ENCODE measurements at places on chromosomes 12 and 14.

DNA sequence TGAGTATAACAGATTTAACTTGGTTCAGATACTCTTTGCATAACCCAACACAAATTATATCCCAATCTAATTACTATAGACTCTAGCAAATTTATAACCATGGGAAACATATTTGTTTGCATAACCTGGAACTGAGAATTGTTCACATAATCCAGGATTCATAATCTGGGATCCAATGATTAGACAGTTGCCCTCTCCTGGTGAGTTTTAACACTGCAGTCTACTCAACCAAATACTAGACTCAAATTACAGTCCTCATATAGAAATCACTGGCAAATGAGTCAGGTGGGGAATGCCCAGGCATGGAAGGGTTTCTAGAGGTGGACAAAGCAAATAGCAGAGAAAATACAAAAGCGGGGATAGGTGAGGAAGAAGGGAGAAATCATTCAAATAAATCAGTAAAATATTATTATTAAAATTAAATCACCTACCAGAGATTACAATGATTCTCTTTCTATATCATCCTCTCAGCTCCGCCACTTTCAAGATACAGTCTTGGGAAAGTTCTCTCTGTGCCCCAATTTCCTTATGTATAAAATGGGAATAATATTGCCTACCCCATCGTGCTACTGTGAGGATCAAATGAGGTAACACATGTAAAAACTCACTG is 9.4 kb downstream of the GCH1 start:
- H3K27me3 ChIP-seq, result no peaks in the 10 kb centered on the region
- DNase-seq, result no peak
- H3K27ac ChIP-seq, result no peak overlapping the region

- H3K4me3 ChIP-seq, result no peak overlapping the region
- H3K27ac ChIP-seq, result no peak overlapping the region
- no peaks in the 10 kb centered on the region for H3K27me3 ChIP-seq
- no peaks in the 10 kb centered on the region for H3K4me1 ChIP-seq
These were observed 19.4 kb downstream of the LPCAT3 start for GRCh38 chr12:6998715-6999451.

DNA sequence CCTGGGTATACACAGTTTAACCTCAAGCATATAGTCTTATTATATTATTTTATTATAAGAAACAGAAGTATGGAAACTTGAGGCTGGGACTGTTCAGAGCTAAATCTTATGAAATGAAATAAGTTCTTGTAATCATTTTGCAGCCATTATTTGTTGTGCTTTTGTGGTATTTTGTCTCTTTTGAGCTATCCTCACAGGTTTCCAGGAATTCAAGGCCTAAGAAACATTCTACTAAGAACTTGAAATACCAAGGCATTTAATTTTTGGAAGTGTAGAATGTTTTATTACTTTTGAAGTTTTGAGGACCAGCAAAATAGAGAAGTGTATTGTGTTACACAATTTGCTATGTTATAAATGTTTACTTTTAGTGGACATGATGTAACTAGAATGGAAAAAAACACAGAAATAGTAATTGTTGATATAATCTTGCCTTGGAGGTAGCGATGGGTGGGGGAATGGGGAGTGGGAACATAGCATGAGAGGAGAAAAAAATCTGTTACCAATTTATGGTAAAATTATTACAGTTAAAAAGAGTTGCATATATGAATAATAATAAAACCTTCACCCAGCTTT is 81.7 kb downstream of the CRADD start:
- DNase-seq, result no peak
- no peaks in the 10 kb centered on the region for H3K27me3 ChIP-seq
- H3K27ac ChIP-seq, result no peak overlapping the region
- no peak overlapping the region for H3K4me3 ChIP-seq

DNA sequence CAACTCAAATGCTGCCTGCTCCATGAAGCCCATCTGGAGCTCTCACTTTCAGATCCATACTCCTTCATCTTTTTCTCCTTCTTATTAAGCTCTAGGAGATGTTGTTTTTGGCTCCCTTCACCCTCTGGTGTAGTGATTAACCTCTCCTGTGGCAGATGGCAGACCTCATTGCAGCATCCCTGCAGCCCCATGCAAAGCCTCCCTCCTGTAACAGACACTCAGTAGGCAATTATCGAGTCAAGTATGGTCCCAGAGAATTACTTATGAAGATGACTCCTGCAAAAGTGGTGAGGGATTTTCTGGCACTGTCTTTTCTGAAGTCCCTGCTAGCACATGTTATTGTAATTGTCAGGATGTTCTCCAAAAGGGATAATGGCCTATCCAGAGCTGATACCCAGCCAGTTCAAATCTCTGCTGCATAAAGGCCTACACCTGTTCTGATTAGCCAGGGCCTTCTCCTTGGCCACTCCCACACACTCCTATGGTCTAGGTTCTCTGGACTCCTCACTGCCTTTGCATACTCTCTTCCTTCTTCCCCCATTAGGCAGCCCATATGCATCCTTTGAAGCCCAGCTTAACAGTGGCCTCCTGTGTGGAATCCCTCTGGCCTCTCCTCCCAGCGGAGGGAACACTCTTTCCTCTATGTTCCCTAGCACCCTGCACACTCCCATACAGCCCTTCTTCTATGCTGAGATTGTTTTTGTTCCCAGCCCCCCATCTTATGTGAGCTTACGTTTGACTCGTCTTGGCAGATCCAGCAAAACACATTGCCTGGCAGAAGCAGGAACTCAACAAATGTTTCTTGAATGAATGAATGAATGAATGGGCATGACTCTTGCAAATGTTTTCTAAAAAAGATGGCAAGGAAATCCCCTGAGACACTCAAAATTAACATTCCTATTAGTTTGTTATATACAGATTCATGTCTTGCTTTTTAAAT is 43.9 kb upstream of the MDM1 start:
- H3K4me3 ChIP-seq, result no peak overlapping the region
- H3K36me3 ChIP-seq, result no peaks in the 10 kb centered on the region
- DNase-seq, result no peak
- no peaks in the 10 kb centered on the region for H3K27me3 ChIP-seq
- H3K4me1 ChIP-seq, result peaks cover 4% of the 10 kb centered on the region
- H3K27ac ChIP-seq, result no peak overlapping the region

DNA sequence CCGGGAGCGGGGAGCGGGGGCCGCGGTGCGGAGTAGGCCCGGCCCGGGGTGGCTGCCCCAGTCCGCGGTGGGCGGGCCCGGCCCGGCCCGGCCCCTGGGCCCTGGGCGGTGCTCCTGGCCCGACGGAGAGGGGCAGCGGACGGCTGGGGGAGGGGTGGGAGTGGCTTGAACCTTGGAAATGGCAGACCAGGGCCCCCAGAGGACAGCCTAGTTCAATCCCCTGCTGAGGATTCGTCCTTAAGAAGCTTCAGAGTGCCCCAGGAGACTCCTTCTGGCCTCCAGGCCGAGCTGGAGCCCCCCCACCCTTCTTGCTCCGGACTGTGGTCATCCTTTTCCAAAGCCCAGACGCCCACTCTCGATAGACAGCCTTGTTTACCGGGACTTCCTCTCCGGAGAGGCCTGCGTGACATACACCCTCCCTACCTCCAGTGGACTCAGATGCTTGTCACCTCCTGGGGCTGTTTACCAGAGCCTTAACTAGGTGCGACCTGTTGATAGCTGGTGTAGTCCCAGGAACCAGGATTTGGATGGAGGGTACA is 458 bp downstream of the KHNYN start:
- H3K27me3 ChIP-seq, result no peaks in the 10 kb centered on the region
- H3K4me1 ChIP-seq, result peaks cover 21% of the 10 kb centered on the region
- peak overlapping the region; percentile 92 for H3K27ac ChIP-seq
- DNase-seq, result peak; percentile 81

GRCh38 chr12:66232263-66232662 is 43.2 kb downstream of the IRAK3 start:
- H3K4me3 ChIP-seq, result no peak overlapping the region
- no peaks in the 10 kb centered on the region for H3K36me3 ChIP-seq
- H3K4me1 ChIP-seq, result no peaks in the 10 kb centered on the region

GRCh38 chr12:95701275-95701674 is 89.3 kb downstream of the NTN4 start:
- H3K27ac ChIP-seq, result no peak overlapping the region
- DNase-seq, result no peak
- no peaks in the 10 kb centered on the region for H3K36me3 ChIP-seq

- H3K36me3 ChIP-seq, result no peaks in the 10 kb centered on the region
- H3K4me1 ChIP-seq, result no peaks in the 10 kb centered on the region
- H3K27me3 ChIP-seq, result no peaks in the 10 kb centered on the region
These were observed 156.4 kb upstream of the SYT10 start for GRCh38 chr12:33596061-33596460.

DNA sequence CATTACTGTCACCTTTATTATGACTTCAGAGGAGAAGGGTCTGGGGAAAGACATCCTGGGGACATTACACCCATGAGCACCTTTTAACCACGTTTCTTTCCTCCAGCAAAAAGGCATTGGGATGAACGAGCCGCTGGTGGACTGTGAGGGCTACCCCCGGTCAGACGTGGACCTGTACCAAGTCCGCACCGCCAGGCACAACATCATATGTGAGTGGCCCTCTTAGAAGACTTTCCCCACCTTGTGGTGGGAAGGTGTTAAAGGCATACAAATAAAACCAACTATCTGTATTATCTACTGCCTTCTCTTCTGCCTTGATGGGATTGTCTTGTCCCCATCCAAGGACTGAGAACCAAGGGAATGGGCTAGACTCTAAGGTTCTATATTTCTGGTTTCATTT is 6.0 kb downstream of the PSMD9 start:
- peaks cover 4% of the 10 kb centered on the region for H3K4me1 ChIP-seq
- DNase-seq, result no peak
- no peak overlapping the region for H3K27ac ChIP-seq
- no peaks in the 10 kb centered on the region for H3K27me3 ChIP-seq

GRCh38 chr12:65653321-65653720 is 171.0 kb upstream of the HMGA2 start:
- DNase-seq, result no peak
- H3K4me1 ChIP-seq, result no peaks in the 10 kb centered on the region
- no peak overlapping the region for H3K27ac ChIP-seq
- no peak overlapping the region for H3K4me3 ChIP-seq

DNA sequence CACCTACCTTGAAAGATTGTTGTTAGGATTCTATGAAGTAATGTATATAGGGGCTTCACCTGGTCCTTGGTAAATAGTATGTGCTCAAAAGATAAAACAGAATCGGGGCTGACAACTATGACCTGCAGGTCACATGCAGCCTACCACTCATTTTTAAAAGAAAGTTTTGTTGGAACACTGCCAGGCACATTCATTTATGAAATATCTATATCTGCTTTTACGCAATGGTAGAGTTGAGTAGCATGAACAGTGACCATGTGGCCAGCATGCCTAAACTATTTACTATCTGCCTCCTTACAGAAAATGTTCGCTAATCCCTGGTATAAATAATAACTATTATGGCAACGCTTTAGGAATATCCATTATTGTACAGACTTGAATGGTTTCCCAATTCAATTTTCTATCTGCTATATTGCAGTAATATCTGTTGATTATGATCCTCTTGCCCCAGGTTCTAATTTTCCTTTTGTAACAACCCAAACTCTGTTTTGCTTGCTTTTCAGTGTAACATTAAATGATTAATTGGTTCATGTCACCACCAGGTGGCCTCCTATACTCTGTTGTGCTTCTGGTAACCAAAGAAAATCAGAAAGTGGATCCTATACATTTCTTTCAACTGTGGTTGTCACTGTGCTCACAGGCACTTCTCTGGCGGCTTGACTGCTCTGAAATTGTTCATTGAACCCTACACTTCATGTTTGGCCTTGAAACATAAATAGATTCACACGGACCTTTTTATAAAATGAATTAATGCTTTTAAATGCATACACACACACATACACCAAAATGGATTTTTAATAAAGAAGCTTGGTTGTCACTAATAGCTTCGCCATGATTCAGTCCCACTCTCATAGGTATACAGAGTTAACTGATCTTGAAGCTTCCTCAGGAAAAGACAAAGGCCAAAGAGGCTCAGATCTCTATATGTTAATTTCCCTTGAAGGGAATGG is 227.7 kb upstream of the NPAS3 start:
- peak; percentile 22 for DNase-seq
- H3K27ac ChIP-seq, result no peak overlapping the region
- no peaks in the 10 kb centered on the region for H3K36me3 ChIP-seq

GRCh38 chr12:56374726-56375597 is 12.3 kb upstream of the APOF start:
- H3K27me3 ChIP-seq, result no peaks in the 10 kb centered on the region
- H3K4me3 ChIP-seq, result no peak overlapping the region
- H3K27ac ChIP-seq, result no peak overlapping the region
- no peaks in the 10 kb centered on the region for H3K36me3 ChIP-seq

DNA sequence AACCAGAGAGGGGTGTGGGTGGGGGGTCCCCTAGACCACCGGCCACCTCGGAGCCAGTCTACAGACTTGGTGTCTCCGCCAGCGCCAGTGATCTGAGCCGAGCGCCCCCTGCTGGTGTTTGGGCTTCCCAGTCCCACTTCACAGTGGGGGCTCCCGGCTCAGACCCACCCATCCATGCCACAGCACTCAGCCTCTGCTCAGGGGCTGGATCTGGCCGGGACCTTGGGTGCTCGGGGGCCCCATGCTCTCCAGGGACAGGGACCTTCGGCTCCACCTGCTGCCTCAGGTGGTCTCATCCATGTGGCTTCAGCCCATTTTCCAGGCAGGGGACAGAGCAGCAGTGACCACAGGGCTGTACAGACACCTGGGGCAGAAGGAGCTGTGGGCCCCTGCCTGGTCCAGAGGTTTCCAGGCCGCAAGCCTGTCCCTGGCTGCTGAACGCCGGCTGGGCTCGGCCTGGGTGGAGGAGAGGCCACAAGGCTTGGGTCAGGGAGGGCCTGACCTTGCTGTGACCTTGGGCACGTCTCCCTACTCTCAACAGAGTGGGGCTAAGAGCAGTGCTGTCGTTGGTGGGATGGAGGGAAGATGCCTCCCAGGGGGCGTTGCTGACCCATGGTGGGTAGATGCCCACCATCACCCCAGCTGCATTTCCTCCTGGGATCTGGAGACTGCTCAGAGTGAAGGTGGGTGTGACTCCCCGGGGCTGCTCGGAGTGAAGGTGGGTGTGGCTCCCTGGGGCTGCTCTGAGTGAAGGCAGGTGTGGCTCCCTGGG is 86.3 kb downstream of the KIF26A start:
- peak overlapping the region; percentile 21 for H3K4me3 ChIP-seq
- no peaks in the 10 kb centered on the region for H3K36me3 ChIP-seq
- H3K4me1 ChIP-seq, result peaks cover 10% of the 10 kb centered on the region
- peak; percentile 70 for DNase-seq
- H3K27ac ChIP-seq, result peak overlapping the region; percentile 80

DNA sequence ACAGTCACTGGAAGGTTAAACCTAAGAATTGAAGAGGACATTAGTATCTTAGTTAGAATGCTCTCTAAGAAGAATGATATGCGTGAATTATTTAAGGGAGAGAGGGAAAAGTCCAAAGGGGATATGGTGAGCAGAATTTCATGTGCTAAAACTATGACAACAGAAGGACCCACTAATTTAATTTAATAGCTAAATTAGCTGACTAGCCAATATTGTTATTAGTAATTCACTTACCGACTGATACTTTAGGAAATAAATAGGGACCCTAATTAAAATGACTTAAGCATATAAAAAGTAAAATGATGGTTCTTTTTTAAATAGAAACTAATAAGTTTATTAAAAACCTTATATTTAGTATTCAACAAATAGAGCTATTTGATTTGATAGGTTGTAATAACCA is 179.6 kb downstream of the RASSF9 start:
- no peaks in the 10 kb centered on the region for H3K4me1 ChIP-seq
- no peak overlapping the region for H3K27ac ChIP-seq
- DNase-seq, result no peak
- H3K27me3 ChIP-seq, result no peaks in the 10 kb centered on the region
- H3K4me3 ChIP-seq, result no peak overlapping the region

GRCh38 chr14:60863249-60863648 is 117.6 kb downstream of the TRMT5 start:
- no peaks in the 10 kb centered on the region for H3K27me3 ChIP-seq
- H3K27ac ChIP-seq, result no peak overlapping the region
- H3K36me3 ChIP-seq, result no peaks in the 10 kb centered on the region
- no peak for DNase-seq
